ENCODE measurements at places on chromosomes 5 and 9. TPM values are rescaled to one million over a fixed set of nuclear protein-coding genes. Genes with fewer than 3 reads are reported as not detected.

- DNase-seq, result no peak
These were observed 91.8 kb upstream of the DMRTA1 start for GRCh38 chr9:22354699-22355384.

DNA sequence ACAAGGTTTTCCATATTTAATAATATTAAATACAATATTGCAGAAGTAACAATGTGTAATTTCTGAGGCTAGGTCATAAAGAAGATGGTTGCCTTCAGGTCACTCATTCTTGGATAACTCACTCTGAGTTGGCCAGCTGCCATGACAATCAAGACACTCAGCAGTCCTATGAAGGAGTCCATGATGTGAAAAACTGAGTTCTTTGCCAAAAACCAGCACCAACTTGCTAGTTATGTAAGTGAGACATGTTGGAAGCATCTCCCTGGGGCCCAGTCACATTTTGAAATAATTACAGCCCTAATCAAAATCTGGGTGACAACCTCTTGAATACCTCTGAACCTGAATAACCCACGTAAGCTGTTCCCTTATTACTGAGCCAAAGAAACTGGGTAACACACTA is 453.2 kb downstream of the CDH18 start:
- no peak for DNase-seq

DNA sequence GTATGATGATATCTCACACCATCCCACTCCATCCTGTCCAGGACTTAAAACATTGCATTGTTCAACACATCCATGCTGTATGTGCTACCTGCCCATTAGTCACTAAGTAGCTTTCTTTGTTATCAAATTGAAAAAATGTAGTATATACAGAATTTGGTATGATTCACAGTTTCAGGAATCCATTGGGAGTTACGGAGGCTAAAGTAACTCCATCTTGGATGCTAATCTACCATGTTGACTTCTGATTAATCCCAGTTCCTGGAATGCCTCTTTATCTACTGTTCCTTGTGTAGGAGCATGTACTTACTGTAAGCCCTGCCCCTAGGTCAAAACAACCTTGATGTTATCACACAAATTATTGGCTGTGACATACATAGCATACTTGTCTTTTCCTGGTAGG is 38.9 kb upstream of the FOXB2 start:
- DNase-seq, result no peak

DNA sequence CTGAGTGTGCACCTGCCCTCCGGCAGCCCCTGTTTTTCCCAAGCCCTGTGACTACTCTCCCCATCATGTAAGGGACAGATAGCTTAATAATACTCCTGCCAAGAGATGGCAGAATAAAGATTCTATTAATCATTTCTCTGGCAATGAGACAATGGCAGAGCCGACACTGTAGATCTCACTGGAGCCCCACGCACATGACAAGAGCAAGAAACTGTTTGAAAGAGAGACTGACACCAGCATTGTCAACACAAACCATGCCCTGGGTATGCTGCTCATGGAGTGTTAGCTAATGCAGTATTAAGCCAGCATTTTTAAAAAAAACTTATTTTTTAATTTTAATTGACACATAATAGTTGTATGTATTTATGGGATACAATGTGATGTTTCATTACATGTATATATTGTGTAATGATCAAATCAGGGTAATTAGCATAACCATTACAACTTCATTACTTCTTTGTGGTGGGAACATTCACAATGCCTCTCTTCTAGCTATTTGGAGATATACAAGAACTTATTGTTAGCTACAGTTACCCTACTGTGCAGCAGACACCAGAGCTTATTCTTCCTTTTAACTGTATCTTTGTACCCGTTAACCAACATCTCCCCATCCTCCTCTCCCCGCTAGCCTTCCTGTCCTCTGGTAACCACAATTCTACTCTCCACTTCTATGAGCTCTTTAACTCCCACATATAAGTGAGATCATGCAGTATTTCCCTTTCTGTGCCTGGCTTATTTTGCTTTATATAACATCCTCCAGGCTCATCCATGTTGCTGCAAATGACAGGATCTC is 31.5 kb upstream of the SEMA4D start:
- no peak for DNase-seq

GRCh38 chr5:40165789-40166728 is 513.7 kb upstream of the PTGER4 start:
- no peak for DNase-seq

DNA sequence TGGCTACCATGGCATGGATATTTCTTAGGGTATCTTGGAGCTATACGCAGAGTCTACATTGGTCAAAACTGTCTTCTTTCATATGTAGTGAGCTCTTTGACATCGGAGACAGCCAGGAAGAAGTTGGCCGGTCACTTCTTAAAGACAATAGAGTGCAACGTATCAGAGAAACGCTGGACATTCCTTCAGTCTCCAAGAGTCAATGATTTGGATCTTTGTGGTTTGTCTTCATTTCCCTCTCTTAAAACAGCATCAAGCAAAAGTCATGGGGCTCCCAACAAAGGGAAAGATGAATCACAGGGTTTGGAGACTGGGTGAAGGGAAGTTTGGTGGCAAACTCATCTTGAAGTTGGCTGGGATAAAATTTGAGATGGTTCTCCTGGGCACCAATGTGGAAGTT is 320.1 kb downstream of the AGTPBP1 start:
- DNase-seq, result no peak

GRCh38 chr5:103612545-103612944 is 50.0 kb upstream of the NUDT12 start:
- no peak for DNase-seq

- no peak for DNase-seq
These were observed 101.7 kb upstream of the SPOCK1 start for GRCh38 chr5:137600721-137601360.

GRCh38 chr5:126852091-126852571 is 75.2 kb downstream of the LMNB1 start:
- no peak for DNase-seq

- DNase-seq, result no peak
These were observed 192.2 kb downstream of the SEC61B start for GRCh38 chr9:99414321-99414720.

GRCh38 chr9:16357828-16358227 is 512.6 kb downstream of the BNC2 start:
- DNase-seq, result no peak

GRCh38 chr9:113516840-113517577 is 53.5 kb downstream of the RGS3 start:
- no peak for DNase-seq

- DNase-seq, result no peak
These were observed 88.7 kb upstream of the PHF24 start for GRCh38 chr9:34869390-34869789.

DNA sequence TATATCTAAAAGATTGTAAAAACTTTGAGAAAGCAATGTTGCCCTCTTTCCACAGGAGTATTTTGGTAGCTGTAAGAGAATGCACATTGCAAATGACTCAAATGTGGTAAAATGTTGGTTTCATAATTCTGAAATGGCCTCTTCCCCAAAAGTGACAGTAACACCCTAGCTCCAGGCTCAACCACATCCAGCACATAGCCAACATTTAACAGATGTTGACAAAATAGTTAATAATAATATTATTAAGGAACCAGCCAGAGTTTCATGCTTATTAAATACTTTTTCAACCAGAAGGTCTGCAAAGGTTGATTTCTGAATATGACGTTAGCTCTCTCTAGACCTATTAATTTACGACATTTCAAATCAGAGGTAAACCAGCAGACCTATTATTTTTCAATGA is 1.3 kb downstream of the ANXA1 start:
- DNase-seq, result no peak

DNA sequence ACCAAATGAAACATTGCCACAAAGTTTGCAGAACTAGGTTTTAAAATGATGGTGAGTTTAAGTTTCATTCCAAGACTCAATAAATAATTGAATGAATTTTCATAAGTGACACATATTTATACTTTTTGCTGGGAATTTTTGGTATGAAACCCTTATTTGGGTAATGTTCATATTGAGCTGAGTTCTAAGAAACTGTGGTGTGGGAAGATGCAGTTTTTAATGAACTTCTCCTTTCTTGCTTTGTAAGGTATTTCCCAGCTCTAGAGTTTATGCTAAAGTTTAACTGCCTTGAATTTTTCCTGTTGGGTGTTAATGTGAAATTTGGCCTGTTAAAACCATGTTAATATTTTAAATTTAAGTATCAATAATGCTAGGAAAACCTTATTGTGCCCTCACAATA is 15.1 kb downstream of the RABGAP1 start:
- no peak for DNase-seq

GRCh38 chr9:87271696-87272477 is 225.8 kb upstream of the DAPK1 start:
- DNase-seq, result no peak

- no peak for DNase-seq
These were observed 92.2 kb upstream of the IL33 start for GRCh38 chr9:6123416-6123815.

DNA sequence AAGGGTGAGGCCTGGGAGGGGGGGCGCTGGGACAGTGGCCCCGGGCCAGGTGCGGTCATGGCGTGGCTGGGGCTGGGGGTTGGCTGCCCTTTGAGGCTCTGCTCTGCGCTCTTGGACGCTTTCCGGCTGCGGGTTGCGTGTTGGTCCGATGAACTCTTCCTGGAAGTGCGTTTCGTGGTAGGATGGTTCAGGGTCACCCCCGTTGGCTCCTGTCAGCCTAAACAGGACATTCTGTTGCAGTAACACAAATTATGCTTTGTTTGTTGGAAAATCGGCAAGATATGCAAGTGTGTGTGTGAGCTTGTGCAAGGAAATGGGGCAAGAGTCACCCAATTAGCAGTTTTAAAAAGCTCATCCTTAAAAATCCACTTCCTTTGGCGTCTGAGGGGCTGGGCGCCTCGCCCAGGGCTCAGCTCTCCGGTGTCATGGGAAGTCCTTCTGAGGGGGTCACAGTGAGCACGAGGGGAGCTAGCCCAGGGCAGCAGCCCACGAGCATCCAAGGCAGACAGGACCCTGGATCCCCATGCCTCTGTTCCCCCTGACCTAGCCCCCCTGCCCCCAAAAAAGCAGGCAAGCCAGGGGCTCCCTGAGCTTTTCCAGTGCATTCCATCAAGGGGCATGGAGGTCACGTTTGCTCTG is 22.2 kb upstream of the RNU6ATAC start:
- DNase-seq, result no peak

DNA sequence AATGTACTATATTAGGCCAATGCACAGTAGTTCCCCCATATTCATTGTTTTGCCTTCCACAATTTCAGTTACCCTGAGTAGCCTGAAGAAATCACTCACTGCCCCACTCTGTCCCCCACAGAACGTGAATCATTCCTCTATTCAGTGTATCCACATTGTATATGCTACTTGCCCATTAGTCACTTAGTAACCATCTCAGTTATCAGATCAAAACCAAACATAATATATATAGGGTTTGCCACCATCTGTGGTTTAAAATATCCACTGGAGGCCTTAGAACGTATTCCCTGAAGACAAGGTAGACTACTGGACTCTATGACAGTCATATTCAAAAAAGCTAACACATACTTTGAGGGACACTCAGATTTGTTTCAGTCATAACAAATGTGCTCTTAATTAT is 465.7 kb upstream of the RGMB start:
- no peak for DNase-seq

GRCh38 chr9:419571-420171 is 205.0 kb downstream of the DOCK8 start:
- no peak for DNase-seq

- no peak for DNase-seq
These were observed 41.9 kb downstream of the NTRK2 start for GRCh38 chr9:84711398-84711777.

GRCh38 chr9:13427587-13427986 is 148.1 kb upstream of the MPDZ start:
- peak; percentile 35 for DNase-seq

- DNase-seq, result no peak
These were observed 1227.2 kb upstream of the WWC1 start for GRCh38 chr5:167064198-167064776.

DNA sequence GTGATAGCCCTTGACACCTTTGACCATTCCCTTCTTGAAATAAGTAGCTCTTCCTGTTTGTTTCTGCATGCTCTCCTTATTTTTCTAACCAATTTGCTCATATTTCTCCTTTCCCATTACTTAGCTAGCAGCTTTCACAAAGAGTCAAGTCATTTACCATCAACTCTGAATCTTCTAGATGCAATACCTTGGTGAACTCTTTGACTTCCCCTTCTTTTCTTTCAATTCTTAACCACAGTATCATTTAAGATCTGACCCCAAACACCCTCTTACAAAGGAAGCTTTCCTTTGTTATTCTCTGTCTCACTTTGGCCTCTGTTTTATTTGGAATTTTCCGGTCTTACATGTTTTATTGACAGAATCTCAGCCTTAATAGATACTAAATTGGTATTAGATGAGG is 14.0 kb downstream of the NFX1 start:
- DNase-seq, result no peak

- no peak for DNase-seq
These were observed 106.5 kb downstream of the FANCC start for GRCh38 chr9:95211028-95211427.

The C9 gene
- total RNA-seq, result not detected

The MRPL22 gene
- total RNA-seq, result 52.2 TPM

The LECT2 gene
- not detected for total RNA-seq

The CCDC107 gene
- 35.4 TPM for total RNA-seq

The LPAR1 gene
- 13.0 TPM for total RNA-seq

The KIF27 gene
- total RNA-seq, result 2.7 TPM

The F2RL1 gene
- 91.6 TPM for total RNA-seq

The CCDC187 gene
- total RNA-seq, result not detected

The ADGRD2 gene
- not detected for total RNA-seq

The PCDHB3 gene
- total RNA-seq, result 0.22 TPM

All from epithelial cell of proximal tubule (primary cell).